Left ventricle myocardium superior (tissue), 1 donor: ENCODE measurements at places on chromosomes 11 and 22.

DNA sequence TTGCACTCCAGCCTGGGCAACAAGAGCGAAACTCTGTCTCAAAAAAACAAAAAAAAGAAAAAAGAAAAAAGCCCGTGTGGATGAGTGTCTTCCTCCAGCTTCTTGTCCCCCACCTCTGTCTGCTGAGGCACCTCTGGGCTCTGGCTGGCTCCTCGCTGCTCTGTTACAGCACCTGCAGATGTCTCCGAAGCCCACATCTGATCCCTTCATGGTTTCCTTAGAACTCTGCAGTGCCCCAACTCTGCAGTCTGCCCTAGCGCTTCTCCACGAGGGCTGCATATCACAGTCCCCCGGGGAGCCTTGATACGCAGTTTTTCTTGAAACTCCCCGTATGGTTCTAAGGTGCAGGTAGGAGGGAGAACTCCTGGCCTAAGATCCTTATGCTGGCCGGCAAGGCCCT is 15.9 kb downstream of the KCTD17 start:
- DNase-seq, result no peak

DNA sequence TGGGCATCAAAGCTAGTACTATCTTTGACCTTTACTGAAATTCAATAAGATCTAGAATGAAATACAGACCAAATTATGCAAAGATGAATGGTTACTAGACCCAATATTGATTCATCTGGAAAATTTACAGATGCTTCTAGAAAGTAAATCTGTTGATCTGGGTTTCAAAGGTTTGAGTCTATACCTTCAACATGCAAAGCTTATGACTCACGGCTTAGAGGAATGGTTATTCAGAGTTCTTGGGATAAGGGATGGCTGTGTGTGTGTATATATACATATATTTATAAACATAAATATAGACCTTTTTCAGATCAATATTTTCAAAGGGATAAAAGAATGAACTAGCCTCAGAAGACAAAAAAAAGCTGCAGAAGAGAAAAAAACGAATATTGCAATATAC is 1.3 kb downstream of the SPTY2D1 start:
- no peak for DNase-seq

- no peak for DNase-seq
Observed at GRCh38 chr11:16774936-16775613, 36.6 kb downstream of the C11orf58 start.

DNA sequence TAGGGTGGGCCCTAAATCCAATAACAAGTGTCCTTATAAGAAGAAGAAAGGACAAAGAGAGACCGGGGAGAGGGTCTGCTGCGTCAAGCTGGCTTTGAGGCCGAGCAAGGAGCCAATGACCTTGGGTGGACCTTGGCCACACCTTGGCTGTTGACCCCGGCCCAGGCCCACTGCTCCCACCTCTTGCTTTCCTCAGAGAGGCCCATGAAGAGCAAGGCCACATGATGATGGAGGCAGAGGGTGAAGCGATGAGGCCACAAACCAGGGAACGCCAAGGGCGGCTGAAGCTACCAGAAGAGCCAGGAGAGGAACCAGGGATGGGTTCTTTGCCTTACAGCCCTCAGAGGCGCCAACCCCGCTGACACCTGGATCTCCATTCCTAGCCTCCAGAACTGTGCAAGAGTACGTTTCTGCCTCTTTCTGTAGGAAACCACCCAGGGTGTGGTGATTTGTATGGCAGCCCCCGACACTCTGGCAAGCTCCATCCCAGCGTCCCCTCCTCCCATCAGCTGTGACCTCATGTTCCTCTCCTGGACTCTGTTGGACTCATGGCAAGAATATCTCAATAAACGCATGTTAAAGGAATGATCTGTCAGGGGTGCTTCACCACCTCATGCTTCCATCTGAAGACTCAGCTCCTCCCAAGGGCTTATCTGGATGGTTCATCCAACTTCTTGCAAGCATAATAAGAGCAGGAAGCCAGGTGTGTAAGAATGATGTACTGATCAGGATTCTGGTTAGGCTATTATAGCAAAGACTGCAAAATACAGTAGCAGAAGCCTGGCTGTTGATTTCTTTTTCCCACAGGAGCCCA is 41.6 kb upstream of the LINC01488 start:
- no peak for DNase-seq

- no peak for DNase-seq
Observed at GRCh38 chr11:116796548-116796947, 4.9 kb upstream of the APOA5 start.

DNA sequence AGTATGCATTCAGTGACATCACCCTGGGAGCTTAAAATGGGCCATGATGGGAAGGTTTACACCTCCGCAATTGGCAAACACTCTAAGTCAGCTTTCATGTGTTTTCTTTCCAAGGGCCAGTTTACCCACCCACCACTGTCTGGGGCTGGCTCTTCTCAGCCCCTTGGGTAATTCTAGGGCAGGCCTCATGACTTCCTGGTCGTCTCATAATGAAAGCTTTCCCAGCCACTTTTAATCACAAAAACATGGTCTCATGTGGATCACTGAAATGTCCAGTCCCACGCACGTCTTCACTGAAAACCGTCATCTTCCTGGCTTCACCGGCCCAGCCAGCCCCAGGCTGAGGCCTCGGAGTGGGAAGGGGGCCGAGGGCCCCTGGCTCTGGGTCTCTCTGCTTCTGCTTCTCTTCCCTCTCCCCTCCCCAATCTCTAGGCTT is 58.5 kb upstream of the ANO1 start:
- DNase-seq, result peak; percentile 40
